ENCODE measurements at places on chromosomes 1 and 21.

- no peak for DNase-seq
These were observed 10.7 kb downstream of the RCC1 start for GRCh38 chr1:28516518-28516956.

DNA sequence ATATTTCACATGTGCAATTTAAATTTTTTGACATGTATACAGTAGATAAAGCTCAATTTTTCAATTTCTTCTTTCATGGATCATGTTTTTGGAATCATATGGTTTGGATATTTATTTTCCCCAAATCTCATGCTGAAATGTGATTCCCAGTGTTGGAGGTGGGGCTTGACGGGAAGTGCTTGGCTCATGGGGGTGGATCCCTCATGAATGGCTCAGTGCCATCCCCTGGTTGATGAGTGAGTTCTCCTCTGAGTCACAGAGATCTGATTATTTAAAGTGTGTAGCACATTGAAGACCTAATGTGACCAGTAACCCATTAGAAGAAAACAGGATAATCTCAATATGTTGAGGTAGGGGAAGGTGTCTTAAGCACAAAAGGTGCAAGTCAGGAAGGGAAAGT lies 9.1 kb upstream of the IFI16 start:
- peak; percentile 34 for DNase-seq

DNA sequence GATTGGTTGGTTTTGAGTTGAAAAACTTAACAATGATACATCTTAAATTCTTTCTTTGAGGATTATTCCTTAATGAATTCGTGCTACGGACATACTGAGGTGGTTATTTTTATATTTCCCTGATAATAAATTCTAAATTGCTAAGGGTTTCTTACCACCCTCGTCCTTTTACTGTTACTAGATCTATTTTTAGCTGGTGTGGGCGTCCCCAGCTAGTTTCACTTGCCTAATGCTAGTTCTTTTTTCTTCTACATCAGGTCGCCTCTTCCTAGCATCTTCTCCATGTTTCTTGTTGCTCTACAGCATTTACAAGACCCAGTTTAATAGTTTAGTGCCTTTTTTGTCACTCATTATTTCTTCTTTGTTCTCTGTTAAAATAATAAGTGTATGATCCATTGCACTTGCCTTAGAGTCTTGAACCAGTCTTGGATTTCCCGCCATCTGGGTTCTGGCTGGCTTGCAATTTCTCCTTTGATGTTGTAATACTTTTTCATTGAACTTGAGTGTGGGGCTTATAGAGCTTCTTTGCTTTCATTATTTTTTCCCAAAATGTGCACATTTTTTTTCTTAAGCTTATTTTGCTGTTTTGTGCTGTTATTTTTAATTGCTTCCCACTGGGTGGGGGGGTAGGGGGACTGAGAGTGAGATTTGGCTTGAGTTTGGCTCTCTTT lies 677 bp upstream of the HSD11B1 start:
- no peak for DNase-seq

- no peak for DNase-seq
These were observed 1.0 kb upstream of the PRDM15 start for GRCh38 chr21:41880153-41880552.

GRCh38 chr1:214067397-214067796 lies 79.6 kb downstream of the PROX1 start:
- DNase-seq: no peak

GRCh38 chr1:76867342-76868130 lies at the start of gene ST6GALNAC5:
TSS of gene ST6GALNAC5 (plus strand) at chr1:76867480.
- peak; percentile 76 for DNase-seq

GRCh38 chr1:90616395-90616794 lies 100.7 kb downstream of the BARHL2 start:
- DNase-seq: no peak
